ENCODE measurements at places on chromosomes 6 and 20. TPM values are rescaled to one million over a fixed set of nuclear protein-coding genes. Genes with fewer than 3 reads are reported as not detected.

GRCh38 chr6:27867945-27868300 is 44.3 kb downstream of the OR2B2 start:
- no peak for DNase-seq

- no peak for DNase-seq
These were observed 106.5 kb upstream of the TIAM2 start for GRCh38 chr6:154888421-154889295.

DNA sequence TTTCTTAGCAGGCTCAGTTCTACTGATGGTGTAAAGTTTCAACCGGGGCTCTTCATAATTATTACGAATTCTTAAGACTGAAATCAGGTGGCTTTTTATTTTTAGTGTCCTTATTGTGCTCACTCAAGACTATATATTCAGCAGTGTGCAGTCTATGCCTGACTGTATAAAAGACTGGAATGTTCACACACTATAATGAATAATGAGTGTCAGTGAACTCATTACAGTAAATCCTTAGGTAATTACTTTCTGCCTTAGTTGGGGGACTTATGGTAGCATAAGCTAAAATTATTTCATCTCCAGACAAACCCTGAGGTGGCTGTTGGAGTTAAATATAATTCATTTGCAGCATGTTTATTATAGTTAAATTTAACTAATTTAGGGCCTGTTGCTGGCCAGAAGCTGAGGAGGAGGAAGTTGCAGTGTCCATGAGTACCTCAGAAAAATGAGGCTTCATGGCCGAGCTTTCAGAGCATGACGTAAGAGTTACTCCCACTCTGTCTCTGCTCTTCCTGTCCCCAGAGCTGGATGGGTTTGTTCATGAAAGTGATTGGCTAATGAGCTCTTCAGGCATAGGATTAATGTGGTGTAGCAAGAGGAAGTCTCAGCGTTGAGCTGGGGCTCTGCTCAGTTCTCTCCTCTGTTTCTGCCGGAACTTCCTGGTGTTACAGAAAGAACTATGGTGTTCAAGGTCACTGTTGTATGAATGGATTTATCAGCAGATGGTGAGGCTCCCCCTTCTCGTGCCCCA is 335.7 kb downstream of the NRN1 start:
- DNase-seq, result peak; percentile 87

DNA sequence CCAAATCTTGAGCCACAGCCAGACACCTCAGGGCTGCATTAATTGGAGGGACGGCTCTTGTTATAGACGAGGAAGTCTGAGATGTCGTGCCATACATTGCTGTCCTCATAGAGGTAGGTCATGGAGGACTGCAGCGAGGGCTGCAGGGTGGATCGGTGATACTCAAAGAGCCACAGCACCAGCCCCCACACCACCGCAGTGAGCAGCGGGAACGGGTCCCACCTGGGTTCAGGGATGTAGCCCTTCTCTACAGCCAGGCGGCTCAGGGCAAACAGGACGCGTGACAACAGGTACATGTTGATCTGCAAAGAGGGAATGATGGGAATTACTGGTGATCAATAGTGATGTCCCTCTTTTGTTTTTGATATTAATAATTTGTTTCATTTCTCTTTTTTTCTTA is 12.4 kb downstream of the PXMP4 start:
- DNase-seq, result no peak

GRCh38 chr6:4603291-4603690 is 172.9 kb upstream of the CDYL start:
- DNase-seq, result no peak

GRCh38 chr6:158324136-158324535 is 11.9 kb downstream of the TULP4 start:
- no peak for DNase-seq

GRCh38 chr6:163717106-163717764 is 302.7 kb downstream of the QKI start:
- DNase-seq, result no peak

GRCh38 chr6:40341726-40342125 is 245.4 kb downstream of the LRFN2 start:
- no peak for DNase-seq

- DNase-seq, result no peak
These were observed 21.8 kb downstream of the NPEPL1 start for GRCh38 chr20:58714340-58714922.

GRCh38 chr6:89430201-89430962 is 2.6 kb upstream of the ANKRD6 start:
- DNase-seq, result no peak

- DNase-seq, result no peak
These were observed 98.8 kb upstream of the CITED2 start for GRCh38 chr6:139473231-139473701.

- DNase-seq, result no peak
These were observed 41.8 kb downstream of the WDR27 start for GRCh38 chr6:169659820-169660610.

DNA sequence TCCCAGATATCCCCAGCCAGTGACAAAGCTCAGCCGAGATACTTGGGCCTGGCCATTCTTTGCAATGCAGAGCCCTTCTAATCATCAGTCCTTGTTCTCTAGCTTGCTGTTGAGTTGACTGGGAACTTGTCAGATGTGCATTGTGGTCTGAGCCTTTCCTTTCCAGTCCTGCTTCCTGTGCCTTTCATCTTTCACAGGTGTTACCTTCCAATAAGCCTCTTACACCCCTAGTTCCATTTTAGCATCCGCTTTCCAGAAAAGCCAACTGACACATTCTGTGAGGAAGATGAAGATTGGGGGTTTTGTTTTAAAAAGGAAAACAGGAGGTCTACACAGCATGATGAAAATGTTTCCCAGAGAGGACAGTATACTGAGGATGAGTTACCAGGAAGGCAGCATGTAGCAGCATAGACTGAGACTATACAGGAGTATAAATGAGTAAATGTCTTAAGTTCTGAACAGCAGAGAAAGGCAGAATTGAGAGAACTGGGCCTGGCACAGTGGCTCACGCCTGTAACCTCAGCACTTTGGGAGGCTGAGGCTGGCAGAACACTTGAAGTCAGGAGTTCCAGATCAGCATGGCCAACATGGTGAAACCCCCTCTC is 5.6 kb upstream of the CEP85L start:
- DNase-seq, result no peak

DNA sequence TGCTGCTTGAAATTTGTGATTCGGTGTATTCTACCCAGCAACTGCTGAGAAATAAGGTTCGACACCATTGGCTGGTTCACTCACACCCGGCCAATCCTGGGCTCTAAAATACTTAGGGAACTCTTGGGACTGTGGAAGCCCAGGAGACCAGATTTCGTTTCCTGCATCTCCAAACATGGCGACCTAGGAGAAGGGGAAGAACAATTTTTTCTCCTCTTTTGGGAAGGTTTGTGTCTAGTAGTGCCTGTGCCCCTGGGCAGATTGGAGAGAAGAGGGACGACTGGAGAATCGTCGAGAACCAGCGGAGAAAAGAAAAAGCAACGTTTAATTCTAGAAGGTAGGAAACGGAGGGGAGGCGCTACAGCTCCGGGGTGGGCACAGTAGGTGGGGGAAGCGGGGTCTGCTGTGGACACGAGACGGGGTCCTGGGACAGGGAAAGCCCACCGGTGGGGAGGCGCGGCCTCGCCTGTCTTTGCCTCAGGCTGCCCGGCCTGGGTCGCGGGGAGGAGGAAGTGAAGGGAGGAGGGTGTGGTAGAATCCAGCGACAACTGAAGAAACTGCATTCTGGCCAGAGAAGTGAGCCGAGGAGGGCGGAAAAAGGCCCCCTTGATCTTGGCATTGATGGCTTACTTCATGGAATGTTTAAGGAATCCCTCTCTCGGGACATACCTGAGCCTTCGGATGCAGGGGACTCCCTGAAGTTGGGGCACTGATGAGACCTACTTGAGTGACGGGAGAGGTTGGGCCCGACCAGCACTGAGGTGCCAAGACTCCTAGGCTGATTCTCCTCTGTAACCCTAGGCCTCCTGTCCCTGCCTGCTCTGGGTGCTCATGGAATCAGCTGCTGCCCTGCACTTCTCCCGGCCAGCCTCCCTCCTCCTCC is at the start of gene BTN2A1:
Gene BTN2A1, plus strand, starts transcription at position 150 of the 883 bp plus-strand sequence. Its CDS starts 682 bp downstream, at position 832.
- peak; percentile 95 for DNase-seq

GRCh38 chr6:145814035-145814500 is 527 bp downstream of the FBXO30 start:
- DNase-seq, result peak; percentile 74

DNA sequence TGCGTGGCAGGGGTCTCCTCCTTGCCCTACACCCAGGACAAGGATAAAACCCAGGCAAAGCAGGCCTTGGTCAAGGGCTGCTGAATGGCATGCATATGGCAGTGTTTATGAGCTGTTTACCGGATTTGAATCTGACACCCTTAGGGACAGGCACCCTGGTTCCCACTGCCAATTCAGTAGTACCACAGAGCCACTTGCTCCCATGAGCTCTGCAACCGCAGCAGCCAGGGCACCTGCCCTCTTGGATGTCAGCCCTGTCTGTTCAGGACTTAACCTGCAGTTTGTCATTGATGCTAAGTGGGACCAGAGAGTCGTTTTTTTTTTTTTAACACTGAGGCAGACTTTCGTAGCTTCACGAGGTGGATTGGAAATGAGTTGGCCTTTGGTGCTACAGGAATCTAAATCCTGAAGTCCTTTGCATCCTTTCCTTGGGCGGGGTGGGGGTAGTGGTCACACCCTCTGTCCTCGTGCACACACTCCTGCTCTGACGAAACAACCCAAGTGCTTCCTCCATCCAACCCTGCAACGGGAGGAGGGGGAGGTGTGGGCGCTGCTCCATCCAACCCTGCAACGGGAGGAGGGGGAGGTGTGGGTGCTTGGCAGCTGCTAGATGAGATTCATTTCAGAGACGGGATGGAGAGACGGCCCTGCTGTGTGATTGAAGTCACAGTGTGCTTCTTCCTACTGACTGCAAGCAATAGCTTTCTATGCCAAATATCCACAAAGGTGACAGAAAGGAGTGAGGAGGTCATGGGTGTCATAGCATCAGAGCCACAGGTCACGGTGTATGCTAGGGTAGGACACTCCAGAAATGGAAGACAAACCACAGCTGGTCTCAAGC is 166.5 kb downstream of the SMOC2 start:
- DNase-seq, result no peak

DNA sequence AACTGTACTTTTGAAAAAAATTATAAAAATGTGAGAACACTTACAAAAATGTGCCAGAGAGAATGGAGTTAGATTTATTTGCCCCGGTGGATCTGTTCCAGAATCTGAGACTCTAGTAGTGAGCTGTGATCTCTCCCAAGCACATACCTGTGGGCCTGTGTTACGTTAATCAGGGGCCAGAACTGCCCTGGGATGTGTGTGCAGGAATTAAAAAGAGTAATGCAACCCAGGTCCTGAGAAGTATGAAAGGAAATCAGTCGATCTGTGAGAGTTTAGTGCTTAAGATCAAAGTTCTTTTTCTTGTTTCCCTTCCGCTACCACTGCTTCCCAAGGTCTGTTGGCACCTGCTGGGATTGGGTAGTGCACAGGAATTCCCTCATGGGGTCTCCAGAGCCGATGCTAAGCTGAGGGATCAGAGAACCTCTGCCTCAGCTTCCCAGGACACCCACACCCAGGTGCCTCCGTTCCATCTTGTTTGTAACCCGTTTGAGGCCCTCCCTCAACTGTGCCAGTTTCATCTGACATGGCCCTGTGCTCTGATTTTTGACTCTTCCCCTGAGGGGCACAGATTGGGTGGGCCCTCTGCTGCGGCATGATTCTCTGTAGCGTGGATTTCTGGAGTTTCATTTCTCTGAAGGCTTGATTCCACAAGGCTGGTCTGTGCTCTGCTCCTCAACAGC is 87.7 kb downstream of the RREB1 start:
- DNase-seq, result no peak

Gene PLEKHG1
- total RNA-seq, result 69.0 TPM

Gene SOX18
- not detected for total RNA-seq

Gene RWDD2A
- total RNA-seq, result 2.0 TPM

Gene TBC1D22B
- 9.6 TPM for total RNA-seq

Gene TRIM40
- not detected for total RNA-seq

Gene NRSN1
- not detected for total RNA-seq

Gene MYBL2
- 30.8 TPM for total RNA-seq

Gene EDN3
- total RNA-seq, result not detected

Gene OR2H2
- total RNA-seq, result not detected

Gene CRISP3
- not detected for total RNA-seq
